Thoracic aorta (tissue), 2 donors: ENCODE measurements at places on chromosomes 4 and X. TPM values are rescaled to one million over a fixed set of nuclear protein-coding genes. Genes with fewer than 3 reads are reported as not detected.

Gene GYPB
- total RNA-seq, result not detected

Gene SCML2
- total RNA-seq, result 0.81 TPM

Gene MAGEA11
- total RNA-seq, result not detected

Gene PNMA3
- total RNA-seq, result 0.56 TPM

Gene BLTP1
- total RNA-seq, result 105 TPM

Gene CSN1S1
- total RNA-seq, result not detected

Gene PTCHD1
- 0.54 TPM for total RNA-seq

Gene TCEANC
- total RNA-seq, result 2.6 TPM

Gene SGMS2
- total RNA-seq, result 119 TPM

Gene SYNPO2
- 313 TPM for total RNA-seq

Gene MAGEA1
- not detected for total RNA-seq

- no peak for DNase-seq
Measured at GRCh38 chr4:57083090-57083489, 27.1 kb downstream of the IGFBP7 start.

DNA sequence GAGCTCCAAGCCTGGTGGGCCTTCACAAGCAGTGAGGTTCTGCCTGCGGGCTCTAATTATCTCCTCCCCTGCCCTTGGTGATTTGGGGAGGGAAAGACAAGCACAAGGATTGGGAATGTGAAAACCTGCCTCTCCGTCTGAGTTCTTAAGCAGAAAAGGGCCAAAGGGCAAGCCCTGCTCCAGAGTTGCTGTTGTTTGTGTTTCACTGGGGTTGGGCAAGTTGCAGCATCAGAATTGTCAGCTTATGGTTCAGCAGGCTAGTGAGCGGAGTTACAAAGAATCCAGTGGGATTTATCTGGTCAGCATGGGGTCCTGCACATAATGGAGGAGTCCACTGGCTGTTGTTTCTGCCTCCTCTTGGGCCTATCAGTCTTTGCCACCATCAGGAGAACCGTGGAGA lies 60.5 kb downstream of the NHS start:
- DNase-seq, result no peak

DNA sequence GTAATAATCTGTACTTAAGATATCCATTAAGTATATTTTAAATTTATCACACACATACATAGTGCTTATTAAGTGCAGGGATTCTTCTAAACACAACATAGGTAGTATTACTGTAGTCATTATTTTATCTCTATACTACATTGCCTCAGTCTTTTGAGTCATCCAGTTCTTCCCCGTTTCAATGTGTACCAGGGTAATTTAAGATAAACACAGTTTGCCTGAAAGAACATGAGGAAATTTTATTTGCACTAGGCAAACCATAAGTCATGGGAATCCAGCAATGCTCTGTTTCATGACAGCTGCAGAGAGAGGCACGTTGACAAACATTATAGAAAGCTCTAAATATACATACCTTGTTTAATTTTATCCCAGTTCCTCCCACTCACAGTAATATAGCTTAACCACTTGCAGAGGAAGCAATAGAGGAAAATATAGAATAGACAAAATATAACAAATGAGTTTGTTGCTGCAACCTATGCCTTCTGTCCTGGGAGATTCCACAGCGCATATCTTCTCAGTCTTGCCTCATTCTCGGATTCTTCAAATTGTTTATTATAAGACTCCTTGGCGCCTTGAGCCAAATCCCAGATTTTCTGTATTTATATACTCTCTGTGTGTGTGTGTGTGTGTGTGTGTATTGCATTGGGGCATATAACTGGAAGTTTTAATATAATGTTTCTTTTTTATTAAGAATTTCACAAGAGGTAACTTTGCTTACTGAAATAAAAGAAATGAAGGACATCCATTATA lies 258.6 kb downstream of the FAM133A start:
- DNase-seq, result no peak

DNA sequence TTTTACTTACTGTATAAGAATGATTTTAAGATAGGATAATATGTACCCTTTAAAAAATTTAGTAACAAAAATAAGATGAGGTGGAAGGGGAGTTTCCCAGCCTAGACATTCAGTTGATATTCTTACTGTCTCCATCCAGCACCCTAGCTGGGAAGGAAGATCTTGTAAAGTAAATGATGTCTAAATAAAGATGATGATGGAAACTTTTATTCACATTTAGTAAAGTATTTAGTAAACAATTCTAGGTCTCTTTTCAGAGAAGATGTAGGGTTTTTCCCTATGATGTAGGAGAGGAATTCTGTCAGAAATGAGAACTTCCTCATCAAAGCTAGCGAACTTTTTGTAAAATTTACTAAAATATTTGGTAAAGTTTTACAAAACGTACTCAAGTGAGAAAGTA lies 136.8 kb downstream of the RAPGEF2 start:
- no peak for DNase-seq

DNA sequence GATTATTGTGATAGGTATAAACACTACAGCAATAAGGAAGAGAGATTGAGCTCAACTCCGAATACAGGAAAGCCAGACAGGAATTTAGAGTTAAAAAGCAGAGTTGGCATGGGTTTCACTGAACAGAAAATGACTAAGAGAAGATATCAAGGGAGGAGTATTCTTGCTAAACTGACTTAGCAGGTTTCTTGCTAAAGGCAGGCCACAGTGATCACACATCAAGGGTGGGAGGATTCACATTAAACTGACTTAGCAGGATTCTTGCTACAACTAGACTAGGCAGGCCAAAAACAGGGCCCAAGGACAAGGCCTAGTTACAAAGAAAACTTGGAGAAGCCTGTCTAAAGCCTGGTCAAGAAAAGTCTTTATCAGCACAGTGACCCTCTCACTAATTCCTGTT lies 195.1 kb downstream of the MAGEB5 start:
- no peak for DNase-seq

GRCh38 chrX:64379924-64380323 lies 15.3 kb downstream of the MTMR8 start:
- DNase-seq, result no peak

- no peak for DNase-seq
Measured at GRCh38 chr4:88985088-88985773, 71.8 kb downstream of the FAM13A start.

- no peak for DNase-seq
Measured at GRCh38 chr4:71163317-71163716, 169.9 kb downstream of the DCK start.

- DNase-seq, result no peak
Measured at GRCh38 chr4:41644915-41645295, 103.6 kb downstream of the PHOX2B start.

GRCh38 chr4:5972571-5972970 lies 45.7 kb downstream of the C4orf50 start:
- DNase-seq, result no peak

DNA sequence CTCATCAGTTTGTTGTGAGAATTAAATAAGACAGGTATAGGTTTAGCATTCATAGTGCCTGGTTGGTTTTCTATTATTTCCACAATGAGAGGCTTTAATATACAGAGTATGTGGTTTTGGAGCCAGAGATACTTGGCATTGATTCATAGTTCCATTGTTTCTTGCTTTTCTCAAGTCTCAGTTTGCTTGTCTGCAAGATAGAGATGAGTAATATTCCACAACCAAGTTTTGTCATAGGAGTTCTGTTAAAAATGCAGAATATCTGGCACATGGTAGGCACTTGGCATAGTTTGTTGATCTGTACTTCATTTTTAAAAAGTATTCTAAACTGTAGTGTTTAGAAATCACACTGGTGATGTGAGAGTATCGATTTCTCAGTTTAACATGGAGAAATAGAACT lies 37.5 kb upstream of the EDA2R start:
- no peak for DNase-seq

DNA sequence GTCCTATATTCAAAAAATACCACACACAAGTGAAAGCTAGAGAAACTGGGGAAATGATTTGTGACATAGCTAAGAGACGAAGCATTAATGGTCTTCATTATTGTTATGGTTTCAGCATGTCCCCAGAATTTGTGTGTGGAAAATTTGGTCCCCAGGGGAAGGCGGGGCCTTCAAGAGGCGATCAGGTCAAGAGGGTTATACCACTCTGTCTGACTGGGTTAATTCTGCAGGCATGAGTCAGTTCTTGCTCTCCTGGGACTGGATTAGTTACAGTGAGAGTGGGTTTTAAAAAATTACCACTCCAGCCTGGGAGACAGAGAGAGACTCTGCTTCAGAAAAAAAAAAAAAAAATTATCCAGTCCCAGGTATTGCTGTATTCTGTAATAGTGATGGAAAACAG lies 2.1 kb upstream of the MTNR1A start:
- DNase-seq, result no peak

GRCh38 chrX:107699616-107700015 lies 71.3 kb downstream of the PRPS1 start:
- DNase-seq, result no peak

- no peak for DNase-seq
Measured at GRCh38 chr4:167176723-167177367, 57.4 kb downstream of the SPOCK3 start.

GRCh38 chr4:11230866-11231265 lies 197.8 kb downstream of the HS3ST1 start:
- DNase-seq, result no peak

- no peak for DNase-seq
Measured at GRCh38 chr4:116953947-116954346, 131.4 kb downstream of the TRAM1L1 start.

- DNase-seq, result no peak
Measured at GRCh38 chr4:80078346-80079092, 5.5 kb upstream of the ANTXR2 start.

DNA sequence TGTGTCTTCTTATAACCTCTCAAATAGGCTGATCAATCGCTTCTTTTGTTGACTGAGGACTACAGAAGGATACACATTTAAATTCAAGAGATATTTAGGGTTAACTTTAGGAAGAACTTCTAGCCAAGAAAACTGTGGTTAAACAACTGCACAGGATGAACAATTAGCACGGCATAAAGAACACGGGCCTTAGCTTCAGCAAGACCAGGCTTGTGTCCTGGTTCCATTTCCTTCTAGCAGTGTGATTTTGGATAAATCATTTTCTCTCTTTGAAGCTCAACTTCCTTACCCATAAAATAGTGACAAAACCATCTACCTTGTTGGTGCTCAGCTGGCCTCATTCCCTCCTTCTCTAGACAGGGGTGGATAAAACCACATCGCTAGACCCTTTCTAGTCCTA lies 117.6 kb downstream of the TSPAN5 start:
- DNase-seq, result no peak
